ENCODE measurements at places on chromosomes 3 and 15.

GRCh38 chr15:85988741-85989140, 90.9 kb upstream of the AGBL1 start:
- no peak for DNase-seq

DNA sequence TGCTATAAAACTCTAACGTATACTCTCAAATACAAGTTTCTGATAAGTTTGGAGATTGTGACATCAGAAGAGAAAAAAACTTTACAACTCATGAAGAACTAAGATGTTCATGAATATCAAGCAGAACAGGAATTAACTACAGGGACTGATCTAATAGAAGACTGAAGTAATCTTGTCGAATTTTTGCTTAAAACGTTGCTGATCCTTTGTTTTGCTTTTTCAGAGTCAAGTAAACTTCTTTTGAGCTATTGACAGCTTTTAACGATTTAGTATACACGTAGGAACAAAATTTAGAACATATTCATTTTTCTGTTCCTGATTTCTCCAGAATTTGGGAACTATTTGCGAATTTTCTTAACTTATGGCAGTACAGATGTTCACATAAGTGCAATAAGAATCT, 610.2 kb downstream of the SI start:
- DNase-seq = no peak

- no peak for DNase-seq
Measured at GRCh38 chr15:42133356-42133755, 23.1 kb downstream of the PLA2G4F start.

DNA sequence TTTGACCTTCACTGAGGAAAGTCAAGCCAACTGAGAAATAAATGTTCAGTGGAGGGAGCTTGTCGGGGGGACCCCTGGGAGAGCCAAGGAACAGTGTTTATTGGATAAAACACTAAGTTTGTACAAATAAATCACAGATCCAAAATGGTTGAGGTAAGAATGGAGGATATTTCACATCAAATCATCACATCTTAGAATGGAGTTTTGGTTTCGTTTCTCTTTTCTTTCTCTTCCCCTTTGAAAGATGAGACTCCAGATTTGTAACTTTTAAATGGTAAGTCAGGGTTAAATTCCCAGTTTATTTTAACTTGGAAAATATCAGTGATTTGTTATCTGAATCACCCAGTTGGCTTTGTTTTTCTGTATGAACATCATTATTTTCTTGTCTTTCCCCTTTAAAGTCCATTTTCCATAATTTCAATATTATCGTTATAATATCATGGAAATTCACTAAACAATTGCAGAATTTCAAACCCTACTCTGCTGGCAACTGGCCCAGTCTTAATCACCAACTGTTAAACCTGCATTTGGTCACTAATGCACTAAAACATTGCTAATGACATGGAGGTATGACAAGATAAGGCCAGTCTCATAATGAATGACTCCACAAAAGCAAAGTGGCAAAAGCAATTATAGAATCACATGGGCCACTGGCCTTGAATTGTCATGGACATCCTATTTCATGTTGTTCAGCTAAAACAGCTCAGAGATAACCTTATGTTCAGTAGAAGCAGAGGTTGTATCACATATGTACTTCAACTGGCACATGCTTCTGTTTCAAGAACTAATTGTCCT, 295.1 kb downstream of the SHOX2 start:
- DNase-seq = no peak

DNA sequence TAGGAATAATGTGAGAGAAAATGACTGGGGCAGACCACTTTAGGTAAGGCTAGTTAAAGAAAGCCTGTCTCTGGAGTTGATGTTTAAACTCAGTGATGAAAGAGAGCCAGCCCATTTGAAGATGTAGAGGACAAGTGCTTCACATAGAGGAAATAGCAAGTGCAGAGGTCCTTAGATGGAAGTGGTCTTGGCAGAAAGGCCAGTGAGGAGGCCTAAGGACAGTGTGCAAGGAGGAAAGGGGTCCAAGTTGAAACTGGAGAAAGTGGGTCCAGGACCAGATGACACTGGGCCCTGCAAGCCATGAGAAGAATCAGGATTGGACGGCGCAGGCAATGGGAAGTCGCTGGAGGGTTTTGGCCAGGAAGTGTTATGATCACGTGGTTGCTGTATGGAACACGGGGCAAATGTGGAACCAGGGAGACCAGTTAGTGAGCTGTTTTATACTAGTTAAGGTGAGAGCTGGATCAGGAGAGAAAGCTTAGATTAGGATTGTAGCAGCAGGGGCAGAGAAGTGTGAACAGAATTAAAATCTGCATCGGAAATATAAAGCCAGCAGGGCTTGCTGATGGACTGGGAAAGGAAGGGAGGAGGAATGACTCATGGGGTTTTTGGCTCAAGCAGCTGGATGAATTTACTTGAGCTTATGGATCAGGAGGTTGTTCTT, 48.0 kb upstream of the SCAANT1 start:
- no peak for DNase-seq

DNA sequence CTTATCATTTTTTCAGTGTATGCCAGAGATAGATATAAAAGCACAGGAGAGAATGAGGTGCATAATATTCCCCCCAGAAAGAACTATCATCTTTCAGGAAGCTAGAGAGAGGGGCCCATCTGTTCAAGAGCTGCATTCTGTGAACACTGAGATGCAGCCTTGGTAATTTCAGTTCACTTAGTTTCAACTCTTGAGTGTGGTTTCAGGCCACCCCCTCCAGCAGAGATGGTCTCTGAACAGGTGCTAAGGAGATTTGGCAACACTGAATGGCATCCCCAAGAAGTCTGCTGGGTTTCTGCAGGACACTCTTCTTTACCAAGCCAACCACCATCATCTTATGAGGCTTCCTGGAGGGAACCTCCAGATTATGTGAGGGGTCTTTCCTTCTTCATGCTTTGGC, 30.4 kb upstream of the LIMD1 start:
- no peak for DNase-seq

DNA sequence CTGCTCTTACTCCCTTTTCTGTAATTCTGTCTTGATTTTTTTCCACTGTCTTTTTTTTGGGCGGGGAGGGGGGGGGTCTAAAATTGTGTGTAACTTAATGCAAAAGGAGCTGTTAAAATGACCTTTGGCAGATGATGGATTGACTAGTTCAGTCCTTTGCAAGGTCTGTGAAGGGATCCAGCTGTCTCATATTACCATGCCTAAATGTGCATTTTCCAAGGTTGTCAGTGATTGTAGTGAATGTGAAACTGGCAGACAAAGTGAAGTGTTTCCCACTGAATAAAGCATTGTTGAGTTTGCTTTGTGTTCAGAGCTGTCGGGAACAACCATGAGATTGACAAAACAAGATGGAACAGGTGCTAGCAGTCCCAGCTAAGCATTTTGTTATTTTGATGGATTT, 110.1 kb upstream of the SKOR1 start:
- DNase-seq = no peak

Measured in activated CD4-positive, CD25-positive, alpha-beta regulatory T cell treated with anti-CD3 and anti-CD28 coated beads, Interleukin-2, amount 50 U/mL, for 72 hours (primary cell).